ENCODE measurements at places on chromosomes 3 and 15. TPM values are rescaled to one million over a fixed set of nuclear protein-coding genes. Genes with fewer than 3 reads are reported as not detected.

The AKAP13 gene
- 19.7 TPM for total RNA-seq

The GOLGA8G gene
- not detected for total RNA-seq

The KLF15 gene
- total RNA-seq = not detected

The UBE2Q2 gene
- total RNA-seq = 50.8 TPM

The CPEB1 gene
- total RNA-seq = 0.04 TPM

The LMOD3 gene
- total RNA-seq = not detected

The TLR9 gene
- not detected for total RNA-seq

The GALNT15 gene
- 0.57 TPM for total RNA-seq

The STX19 gene
- not detected for total RNA-seq

The CNTN6 gene
- total RNA-seq = not detected

The MOBP gene
- not detected for total RNA-seq

The RETNLB gene
- not detected for total RNA-seq

The NEK11 gene
- total RNA-seq = 7.7 TPM

The GP9 gene
- not detected for total RNA-seq

The CFAP92 gene
- 0.61 TPM for total RNA-seq

The THRB gene
- 0.84 TPM for total RNA-seq

The C15orf62 gene
- total RNA-seq = not detected

The SCAANT1 gene
- not detected for total RNA-seq

The CA12 gene
- 107 TPM for total RNA-seq

The SLC27A2 gene
- not detected for total RNA-seq

The REC114 gene
- not detected for total RNA-seq

The SIDT1 gene
- total RNA-seq = 0.04 TPM

The C3orf20 gene
- not detected for total RNA-seq

The CHDH gene
- total RNA-seq = 0.08 TPM

The CCNDBP1 gene
- 32.0 TPM for total RNA-seq

The PCLAF gene
- total RNA-seq = 33.3 TPM

The TMCC1 gene
- total RNA-seq = 18.2 TPM

The PAK2 gene
- total RNA-seq = 29.6 TPM

The ATP13A4 gene
- total RNA-seq = not detected

The ZNF501 gene
- total RNA-seq = 2.5 TPM

The ACTC1 gene
- not detected for total RNA-seq

The SERPINI2 gene
- not detected for total RNA-seq
